ENCODE measurements at places on chromosomes 2 and 18. TPM values are rescaled to one million over a fixed set of nuclear protein-coding genes. Genes with fewer than 3 reads are reported as not detected.

Gene SMAD7
- total RNA-seq = 22.3 TPM

DNA sequence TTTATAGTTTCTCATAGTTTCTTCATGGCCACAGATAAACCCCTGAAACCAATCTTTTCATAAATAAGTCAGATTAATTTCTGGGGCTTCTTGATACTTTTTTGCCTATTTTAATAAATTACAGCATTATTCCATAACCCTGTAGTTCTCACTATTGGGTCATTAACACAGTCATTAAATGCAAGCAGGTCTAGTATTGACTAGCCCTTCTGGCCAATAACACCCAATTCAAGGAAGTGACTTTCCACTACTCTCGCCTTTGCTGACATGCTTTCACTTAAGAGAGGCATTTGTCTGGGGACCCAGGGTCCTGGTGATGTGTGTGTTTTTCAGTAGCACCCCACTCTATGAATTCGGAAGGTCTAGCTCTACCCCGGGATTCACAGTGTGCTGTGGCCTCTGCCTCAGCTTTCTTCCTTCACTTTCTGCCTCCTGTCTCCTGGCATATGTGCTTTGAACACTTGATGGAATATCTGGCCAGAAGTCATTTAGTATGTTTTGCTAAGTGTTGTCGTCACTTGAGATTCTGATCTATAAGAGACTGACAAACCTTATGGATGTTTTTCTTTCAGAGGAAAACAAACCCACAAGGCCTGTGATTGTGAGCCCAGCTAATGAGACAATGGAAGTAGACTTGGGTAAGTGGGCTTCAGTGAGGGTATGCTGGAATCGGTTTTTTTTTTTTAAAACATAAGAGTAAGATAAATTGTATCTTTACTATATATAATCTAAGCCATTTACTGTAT is 18.6 kb upstream of the IL1RL2 start:
- no peaks in the 10 kb centered on the region for H3K27me3 ChIP-seq
- H3K27ac ChIP-seq = no peak overlapping the region
- no peaks in the 10 kb centered on the region for H3K4me1 ChIP-seq
- peaks cover 9% of the 10 kb centered on the region for H3K36me3 ChIP-seq

DNA sequence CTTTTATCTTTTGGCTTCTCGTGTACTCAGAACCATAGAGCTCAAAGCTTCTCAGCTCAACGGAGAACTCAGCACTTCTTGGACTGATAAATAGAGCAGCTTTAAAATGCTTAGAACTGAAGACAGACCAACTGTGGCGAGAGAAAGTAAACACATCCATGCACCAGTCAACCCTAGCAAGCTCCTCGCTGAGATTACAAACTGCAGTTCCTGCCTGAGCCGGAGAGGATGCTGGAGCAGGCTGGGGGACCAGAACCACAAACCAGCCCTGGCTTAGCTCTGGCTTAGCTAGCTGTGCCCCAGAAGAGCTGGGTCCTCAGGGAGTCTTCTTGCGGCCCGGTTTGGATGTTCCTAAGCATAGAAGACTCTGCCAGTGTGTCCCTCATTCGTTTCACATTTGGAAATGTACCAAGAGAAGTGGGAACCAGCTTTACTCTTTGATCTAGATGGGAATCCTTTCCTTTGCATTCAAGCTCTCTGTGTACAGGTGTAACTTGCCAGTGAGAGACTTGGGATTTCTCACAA is 5.6 kb downstream of the PAX8 start:
- H3K4me3 ChIP-seq = no peak overlapping the region
- no peak for DNase-seq
- peaks cover 23% of the 10 kb centered on the region for H3K27me3 ChIP-seq
- H3K4me1 ChIP-seq = peaks cover 2% of the 10 kb centered on the region
- no peaks in the 10 kb centered on the region for H3K36me3 ChIP-seq

DNA sequence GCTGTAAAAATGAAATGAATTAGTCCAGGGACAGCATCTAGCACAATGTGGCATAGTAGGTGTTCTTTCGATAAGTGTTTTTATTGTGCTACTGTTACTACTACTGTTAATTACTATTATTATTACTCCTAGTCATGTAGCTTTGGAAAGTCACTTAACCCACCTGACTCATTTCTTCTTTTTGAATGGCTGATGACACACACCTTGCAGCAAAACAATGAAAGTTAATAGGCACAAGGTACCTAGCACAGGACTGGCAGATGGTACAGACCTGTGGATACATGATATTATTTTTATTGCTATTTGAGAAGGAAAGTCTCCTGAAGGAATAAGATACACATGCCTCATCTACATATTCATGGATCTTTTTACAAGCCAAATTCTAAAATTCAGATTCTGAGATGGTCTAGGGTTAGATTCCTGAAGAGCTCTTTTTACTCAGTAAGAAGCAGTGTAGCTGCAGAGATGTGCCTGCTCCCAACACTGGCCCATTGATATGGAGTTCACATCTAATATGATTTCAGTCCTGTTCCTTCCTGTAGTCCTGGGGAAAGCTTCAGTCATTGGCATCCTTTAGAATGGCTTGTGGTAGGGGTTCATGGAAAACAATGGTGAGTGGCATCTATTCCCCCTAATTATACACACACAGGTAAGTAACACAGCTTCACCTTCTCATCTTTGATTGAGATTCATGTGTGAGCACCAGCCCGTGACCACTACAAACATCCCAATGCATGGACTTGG is 7.9 kb upstream of the ERMN start:
- H3K4me1 ChIP-seq = no peaks in the 10 kb centered on the region
- H3K4me3 ChIP-seq = no peak overlapping the region
